ENCODE measurements at places on chromosomes 12 and 14.

DNA sequence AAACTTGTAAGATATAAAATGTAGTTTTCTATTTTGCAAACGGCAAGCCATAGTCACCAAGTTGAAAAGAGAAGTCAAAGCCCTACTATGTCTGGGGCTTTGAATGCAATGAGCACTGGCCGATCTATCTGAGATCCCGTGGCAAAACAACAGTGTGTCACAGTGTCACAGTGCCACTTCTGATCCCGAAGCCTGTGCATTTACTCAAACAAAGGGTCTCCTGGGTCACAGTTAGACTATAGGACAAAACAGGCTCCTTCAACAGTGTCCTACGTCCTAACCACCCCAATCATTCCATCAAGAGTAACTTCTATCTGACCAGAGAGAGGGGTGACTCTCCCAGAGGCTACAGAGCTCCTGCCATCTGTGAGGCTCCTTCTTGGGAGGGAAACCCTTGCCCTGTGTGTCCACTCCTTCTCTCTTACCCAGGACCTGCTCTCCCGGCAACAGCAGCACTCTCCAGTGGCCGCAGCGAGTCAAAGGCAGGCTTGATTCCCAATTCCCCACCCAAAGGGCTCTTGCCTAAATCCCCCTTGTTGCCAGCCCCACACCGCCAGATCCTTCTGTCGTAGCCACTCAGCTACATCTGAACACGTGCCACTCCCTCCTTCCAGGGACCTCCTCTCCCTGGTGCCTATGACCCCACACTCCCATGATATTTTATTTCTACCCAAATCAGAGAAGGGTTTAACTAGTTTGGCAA is 14.0 kb upstream of the SELPLG start:
- no peak for DNase-seq

DNA sequence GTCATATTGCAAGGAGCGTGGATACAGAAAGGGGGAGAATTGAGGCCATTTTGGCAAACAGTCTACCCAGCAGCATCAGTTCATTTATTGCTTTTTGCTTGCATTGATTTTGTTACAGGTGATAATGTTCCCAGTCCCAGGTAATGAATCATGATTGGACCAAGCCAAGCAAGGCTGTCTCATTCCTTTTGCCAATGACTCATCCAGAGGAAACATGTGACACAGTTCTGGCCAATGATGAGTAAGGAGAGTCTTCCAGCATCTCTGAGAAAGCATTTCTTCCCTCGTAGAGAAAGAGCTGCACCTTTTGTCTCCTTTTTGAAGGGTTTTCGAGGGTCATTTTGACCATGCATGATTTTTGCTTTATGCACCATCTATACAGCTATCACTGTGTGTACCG is 68.2 kb downstream of the SLC15A4 start:
- DNase-seq = no peak

GRCh38 chr12:25241167-25242020 is 9.3 kb downstream of the KRAS start:
- DNase-seq = peak; percentile 11

- no peak for DNase-seq
These were observed 43.9 kb upstream of the ATP23 start for GRCh38 chr12:57897286-57897974.

DNA sequence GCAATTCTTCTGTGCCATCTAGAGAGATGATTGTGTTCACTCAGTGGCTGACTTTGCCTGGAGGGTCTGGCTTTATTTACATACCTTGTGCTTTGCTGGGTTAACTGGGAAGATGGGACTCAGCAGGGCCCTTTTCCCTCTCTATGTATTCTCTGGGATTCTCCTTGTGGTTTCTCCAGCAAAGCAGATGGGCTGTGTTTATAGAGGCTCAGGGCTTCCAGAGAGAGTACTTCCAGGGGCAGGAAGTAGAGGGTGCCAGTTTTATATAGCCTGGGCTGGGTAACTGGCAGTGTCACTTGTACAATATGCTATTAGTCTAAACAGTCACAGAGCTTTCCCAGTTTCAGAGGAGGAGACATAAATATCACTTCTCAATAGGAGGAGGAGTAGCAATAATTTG is 509.9 kb downstream of the DIO2 start:
- DNase-seq = peak; percentile 90

DNA sequence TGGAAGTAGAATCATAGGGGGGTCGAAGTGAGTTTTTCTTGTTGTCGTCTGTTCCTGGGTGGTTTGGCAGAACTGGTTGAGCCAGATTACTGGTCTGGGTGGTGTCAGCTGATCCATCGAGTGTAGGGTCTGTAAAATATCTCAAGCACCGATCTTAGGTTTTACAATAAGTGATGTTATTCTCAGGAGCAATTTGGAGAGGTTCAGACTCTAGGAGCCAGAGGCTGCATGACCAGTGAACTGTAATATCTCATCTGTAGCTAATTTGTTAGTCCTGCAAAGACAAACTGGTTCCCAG is 9.7 kb upstream of the SERPINA1 start:
- DNase-seq = no peak

GRCh38 chr12:106897082-106897481 is 58.6 kb upstream of the TMEM263 start:
- DNase-seq = no peak

DNA sequence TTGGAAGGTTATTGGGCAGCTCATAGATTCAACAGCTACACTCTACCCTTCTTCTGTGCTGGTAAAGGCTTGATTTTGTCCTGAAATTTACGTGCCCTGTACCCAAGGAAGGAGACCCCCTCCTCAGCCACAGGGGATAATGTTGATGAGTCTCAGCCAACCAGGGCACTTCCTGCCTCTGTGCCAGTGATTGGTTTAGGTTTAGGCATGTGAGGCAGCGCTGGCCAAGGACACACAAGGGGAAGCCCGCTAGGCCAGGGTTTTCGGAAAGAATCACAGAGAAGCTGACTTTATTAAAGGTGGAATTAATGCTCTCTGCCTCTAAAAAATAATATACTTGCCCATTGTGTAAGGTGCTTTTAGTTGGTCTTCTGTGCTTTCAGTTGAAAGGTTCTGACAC is 15.4 kb upstream of the CTDSP2 start:
- DNase-seq = no peak

DNA sequence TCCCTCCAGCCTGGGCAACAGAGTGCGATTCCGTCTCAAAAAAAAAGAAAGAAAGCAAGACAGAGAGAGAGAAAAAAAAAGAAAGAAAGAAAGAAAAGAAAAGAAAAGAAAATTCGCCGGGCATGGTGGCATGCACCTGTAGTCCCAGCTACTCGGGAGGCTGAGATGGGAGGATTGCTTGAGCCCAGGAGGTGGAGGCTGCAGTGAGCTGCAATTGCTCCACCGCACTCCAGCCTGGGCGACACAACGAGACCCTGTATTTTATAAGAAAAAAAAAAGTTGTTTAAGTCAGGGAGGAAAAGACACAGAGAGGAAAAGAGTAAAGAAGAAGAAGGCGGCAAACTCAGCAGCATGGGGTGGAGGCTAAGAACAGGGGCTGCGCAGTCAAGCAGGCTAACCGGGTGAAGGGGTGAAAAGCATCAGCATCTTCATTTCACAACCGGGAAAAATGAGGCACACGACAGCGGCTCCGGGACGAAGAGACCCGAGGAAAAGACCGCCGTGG is 557 bp upstream of the FICD start:
- no peak for DNase-seq

- DNase-seq = peak; percentile 24
These were observed 1.5 kb downstream of the ITPK1 start for GRCh38 chr14:93114068-93114710.

DNA sequence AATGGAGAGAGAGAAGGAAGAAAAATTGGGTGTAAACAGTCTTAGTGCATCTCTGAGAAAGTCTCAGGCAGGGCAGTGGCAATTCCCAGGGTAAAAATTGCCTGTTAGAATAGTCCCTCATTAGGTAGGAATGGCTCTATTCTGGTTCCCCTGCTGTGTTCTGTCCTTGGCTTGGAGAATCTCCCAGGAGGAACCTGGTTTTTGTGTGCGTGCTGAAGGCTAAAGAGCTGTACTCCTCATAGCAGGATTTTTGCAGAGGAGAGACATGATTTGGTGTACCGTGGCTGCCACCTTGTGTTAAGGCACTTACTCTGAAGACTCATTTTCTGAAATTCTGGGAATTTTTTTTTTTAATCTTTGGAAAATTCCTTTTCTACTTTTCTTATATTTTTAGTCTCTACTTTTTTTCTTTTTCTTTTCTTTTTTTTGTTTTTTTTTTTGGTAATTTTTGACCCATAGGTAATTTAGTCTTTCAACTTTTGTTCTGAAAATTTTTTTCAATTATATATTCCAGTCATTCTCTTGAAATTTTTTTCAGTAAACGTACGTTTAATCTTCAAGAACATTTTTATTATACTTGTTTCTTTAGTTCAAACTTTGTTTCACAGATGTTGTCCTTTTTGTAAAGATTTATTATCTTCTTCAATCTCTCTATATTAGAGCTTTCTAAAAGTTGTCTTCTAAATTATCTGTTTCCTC is 63.8 kb downstream of the FBXO33 start:
- DNase-seq = peak; percentile 75

DNA sequence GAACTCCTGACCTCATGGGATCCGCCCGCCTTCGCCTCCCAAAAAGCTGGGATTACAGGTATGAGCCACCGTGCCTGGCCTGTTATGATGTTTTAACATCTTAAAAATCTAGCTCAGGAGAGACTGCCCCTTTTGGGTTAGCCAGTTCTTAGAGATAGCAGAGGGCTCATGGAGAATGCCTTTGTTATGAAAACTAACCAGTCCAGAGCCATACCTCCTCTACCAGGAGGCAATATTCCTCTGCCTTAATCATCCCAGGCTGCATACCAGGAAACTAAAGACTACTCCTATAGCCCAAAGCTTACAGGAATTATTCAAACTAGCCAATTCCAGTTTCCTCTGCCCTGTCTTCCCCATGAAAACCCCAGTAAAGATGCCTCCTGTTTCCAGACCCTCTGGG is 96.0 kb upstream of the MDM1 start:
- DNase-seq = no peak

Data from NCI-H446 (cell line).